ENCODE measurements at places on chromosomes 12 and 14. TPM values are rescaled to one million over a fixed set of nuclear protein-coding genes. Genes with fewer than 3 reads are reported as not detected.

DNA sequence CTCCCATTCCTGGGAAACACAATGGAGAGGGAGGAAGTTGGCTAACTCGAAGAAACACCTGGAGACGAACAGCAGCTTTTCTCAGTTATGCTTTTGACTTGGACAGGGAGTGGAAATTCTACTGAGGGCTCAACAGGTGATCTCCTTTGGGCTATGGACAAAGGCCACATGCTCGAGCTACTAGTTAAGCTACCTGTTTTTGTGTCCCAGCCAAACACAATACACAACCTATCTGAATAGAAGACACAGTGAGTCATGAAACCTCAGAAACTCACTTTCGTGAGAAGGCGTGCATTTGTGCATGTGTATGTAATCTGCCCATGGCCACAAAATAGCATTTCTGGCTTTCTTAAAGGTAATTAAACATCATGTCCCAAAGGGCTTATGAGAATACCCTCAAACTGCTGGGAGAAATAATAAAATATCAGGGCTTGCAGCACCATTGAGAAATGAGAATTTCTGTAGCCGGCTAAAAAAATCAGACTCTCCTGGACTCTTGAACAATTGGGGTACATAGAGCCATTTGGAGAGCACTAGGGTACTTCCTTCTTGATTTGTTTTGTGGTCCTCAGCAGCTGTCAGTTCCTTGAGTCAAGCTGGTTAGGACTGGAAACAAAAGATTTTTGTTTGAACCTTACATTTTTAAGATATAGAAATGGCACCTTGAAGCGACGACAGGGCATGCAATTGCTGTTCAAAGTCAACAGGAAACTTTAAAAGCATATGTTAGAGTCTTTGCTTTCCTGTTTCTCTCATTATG, 85.5 kb upstream of the PTHLH start:
- DNase-seq, result no peak

DNA sequence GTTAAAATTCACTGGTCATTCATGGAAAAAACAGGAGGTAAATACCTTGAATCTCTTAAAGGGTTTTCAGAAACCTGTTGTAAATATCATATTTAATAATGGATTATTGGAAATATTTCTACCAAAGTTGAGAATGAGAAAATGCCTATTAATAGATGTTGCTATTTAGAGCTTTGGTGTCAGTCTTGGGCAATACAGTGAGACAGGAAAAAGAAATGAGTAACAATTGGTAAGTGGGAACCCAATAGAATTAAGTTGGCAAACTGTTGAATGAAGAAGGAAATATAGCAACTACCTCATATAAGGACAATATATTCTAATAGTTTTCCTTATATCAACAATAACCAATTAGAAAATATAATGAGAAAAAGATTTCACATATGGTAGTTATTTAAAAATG, 78.0 kb downstream of the ATF7IP start:
- DNase-seq, result no peak

- no peak for DNase-seq
Observed at GRCh38 chr14:70002589-70003346, 123.6 kb downstream of the SMOC1 start.

The RXYLT1 gene
- total RNA-seq, result 21.7 TPM

Data from K562 (cell line).